Right ventricle myocardium superior (tissue), 1 donor: ENCODE measurements at places on chromosomes 7 and 10.
A peak's percentile ranks its signal among the peaks of the same experiment; 100 is the strongest.

- DNase-seq: no peak
Observed at GRCh38 chr7:7946486-7946885, 22.1 kb upstream of the GLCCI1 start.

DNA sequence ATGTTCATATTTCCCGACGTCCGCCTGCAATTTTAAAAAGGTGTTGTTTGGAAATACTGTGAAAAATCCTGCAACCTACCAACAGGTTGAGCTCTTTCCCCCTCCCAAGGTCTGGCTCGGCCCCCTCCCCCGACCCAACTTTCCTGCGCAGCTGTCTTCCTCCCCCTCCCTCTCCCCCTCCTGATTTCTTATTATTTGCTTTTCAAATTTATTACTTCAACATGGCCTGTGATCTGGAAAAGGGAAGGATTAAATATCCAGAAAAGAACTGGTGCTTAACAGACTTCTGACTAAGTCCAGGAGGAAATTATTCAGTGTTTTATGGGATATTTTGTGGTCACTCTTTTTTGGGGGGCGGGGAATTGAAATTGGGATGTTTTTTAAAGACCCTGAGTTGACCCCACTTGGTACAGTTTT is 2.4 kb downstream of the ARID5B start:
- DNase-seq: no peak

DNA sequence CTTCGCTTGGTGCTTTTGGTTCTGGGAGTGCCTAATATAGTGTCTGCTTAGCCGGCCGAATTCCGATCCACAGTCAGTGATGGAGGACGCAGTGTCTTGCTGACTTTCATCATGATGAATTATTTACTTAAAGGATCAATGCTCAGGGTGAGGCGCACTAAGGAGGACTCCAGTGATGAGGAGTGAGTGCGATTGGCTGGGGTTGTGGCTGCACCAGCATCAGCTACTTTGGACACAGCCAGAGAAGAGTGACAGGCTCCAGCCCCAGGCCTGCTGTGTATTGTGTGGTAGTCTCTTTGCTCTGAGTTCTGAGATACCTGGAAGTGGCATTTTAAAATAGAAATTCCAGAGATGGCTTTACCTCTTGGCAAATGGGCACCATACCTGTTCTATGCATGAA is 73.3 kb upstream of the ANLN start:
- DNase-seq: no peak

- DNase-seq: no peak
Observed at GRCh38 chr7:142508251-142508650, 241.0 kb upstream of the PRSS1 start.

DNA sequence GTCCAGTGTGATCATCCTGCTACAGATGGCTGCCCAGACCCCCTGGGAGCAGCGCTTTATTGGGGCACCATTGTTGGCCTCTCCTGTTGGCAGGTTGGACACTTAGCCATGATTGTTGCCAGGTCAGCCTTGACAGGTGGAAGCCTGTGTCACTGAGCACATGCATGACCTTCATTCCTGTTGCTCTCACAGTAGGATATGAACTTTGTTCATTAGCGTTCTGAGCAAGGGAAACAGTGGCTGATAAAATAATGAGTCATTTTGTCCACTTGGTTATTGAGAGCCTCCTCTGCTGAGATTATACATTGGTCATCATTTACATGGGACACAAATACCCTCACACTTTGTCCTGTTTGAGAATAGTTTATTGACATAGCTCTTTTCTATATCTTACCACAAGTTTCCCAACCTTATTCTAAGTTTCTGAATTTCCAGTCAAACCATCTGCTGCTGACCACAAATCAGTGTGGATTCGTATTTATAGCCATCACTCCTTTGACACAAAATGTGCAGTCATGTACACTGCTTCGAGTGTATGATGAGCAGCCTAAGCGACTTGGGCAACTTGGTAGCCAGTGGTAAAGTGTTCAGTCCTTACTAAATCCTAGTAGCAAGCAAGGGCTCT is 102.6 kb downstream of the TPST1 start:
- DNase-seq: no peak

DNA sequence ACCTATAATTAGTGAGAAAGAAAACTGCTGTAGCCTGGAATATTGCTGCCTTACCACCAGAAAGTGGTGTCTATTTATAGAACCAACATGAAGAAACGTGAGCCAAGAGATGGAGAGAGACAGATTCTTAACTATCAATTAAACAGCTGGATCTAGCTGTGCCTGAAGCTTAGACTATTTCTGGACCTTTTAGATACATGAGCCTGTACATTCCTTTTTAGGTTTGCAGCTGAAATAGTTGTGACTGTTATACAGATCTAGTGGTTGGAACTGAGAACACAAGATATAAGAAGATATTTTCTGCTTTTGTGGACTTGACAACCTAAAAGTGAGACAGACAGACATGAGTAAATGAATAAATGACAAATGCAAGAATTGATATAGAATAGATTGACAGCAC is 73.4 kb downstream of the CDK14 start:
- no peak for DNase-seq

GRCh38 chr7:41925946-41926345 is 223.1 kb upstream of the INHBA start:
- DNase-seq: no peak

DNA sequence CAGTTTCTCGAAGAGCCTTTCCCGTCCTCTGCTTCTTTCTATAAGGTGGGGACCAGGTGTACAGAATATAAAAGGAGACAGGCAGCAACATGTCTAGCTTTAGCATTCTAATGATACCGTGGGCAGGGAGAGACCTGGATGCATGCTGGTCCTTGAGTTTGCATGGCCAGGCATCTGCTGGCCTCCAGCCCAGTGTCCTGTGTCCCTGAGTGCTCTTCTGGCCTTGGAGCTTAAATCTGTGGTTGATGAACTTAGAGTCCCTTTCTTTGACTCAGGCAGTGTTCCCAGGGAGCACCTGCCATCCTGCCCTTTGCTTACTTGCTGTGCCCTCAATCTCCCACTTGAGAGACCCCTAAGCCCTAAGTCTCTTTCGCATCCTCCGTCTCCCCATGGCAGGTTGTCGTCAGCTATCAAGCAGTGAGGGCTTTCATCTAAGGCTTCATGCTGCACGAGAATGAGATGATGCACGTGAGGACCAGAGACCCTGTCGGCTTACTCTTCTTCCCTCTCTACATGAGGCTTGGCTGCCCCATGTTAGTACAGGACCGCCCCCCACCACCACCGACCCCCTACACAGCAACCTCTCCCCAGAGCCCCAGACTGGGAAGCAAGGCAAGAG is 313.4 kb upstream of the C7orf33 start:
- peak; percentile 50 for DNase-seq

GRCh38 chr7:11355399-11356005 is 381.8 kb downstream of the PHF14 start:
- DNase-seq: no peak

DNA sequence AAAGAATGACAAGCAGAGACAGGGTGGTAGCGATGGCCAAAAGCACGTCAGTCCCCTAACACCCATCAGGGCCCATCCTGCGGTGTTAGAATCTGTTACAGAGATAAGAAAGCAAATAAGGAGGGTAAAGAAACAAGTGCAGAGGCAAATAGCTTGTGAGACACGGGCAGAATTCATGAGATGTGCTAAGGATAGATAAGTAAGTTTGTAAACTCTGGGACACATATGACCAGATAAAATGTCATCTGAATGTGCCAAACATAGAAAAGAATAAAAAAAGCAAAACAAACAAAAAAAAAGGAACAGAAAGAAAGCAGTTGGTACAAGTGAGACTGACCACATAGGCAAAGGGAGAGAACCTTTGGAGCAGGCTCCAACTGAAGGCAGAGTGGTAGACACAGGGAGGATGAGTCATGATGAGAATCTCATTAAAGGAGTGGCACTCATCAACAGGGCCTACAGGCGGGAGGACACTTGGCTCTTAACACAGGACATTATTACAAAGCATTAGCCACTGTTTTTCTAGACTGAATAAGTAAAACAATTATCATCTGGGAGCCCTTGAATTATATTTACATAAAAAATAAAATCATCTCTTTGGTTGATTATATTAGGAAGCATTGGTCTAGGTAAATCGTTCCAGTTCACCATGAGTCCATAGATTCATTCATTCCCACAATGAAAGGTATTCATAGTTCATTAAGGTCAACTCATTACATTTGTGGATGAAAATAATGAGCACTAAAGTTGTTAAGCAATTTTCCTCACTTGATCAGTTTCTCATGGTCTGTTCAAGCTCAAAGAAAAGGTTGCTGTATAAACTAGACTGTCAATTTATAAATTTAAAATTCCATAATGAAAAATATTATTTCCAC is 21.5 kb upstream of the EPHB6 start:
- DNase-seq: no peak

DNA sequence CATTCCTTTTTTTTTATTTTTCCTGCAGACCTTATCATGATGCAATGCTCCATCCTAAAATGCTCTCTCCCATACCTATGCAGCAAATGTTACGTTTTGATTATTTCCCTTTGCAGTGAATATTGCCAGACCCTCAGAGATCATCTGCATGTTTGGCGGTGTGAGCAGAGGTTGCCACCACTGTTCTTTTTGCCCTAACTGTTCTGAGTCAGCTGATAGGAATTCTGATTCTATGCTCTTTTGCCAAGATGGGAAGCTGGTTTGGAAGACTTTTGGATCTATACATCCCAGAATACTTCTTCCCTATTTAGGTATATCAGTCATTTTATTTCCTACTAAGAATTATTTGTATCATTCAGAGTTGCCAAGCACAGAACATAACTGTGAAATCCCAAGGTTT is 130.5 kb downstream of the KLF6 start:
- no peak for DNase-seq

GRCh38 chr10:1903982-1904381 is 166.7 kb upstream of the ADARB2 start:
- no peak for DNase-seq

DNA sequence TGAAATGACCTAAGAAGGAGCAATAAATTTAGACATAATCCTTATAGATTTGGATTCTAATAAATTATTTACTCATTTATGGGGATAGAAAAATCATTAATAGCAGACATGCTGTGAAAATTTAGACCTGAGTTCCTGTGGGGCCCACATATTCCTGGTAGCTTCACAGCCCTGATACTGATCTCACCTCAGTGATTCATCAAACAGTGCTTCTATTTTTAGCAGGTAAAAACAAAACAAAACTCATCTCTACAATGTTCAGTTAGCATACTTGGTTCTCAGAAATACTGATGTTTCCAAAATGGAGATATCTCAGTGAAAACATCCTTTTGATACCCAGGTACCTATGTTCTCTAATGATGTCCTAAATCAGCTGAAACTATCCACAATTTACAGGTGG is 841.1 kb upstream of the SORCS1 start:
- DNase-seq: no peak
